Myocyte (in vitro differentiated cells): ENCODE measurements at places on chromosomes 7 and 10. TPM values are rescaled to one million over a fixed set of nuclear protein-coding genes. Genes with fewer than 3 reads are reported as not detected.

TMEM213 gene
- total RNA-seq, result not detected in 2 replicates

HIF1AN gene
- total RNA-seq, result 20.9 and 23.9 TPM in 2 replicates

ARHGEF5 gene
- total RNA-seq, result 0.70 and 0.78 TPM in 2 replicates

WASHC2A gene
- total RNA-seq, result 35.2 and 42.1 TPM in 2 replicates
